ENCODE measurements at places on chromosomes 16 and 17.

- no peak for DNase-seq
These were observed 37.5 kb downstream of the ADCY7 start for GRCh38 chr16:50303605-50304466.

DNA sequence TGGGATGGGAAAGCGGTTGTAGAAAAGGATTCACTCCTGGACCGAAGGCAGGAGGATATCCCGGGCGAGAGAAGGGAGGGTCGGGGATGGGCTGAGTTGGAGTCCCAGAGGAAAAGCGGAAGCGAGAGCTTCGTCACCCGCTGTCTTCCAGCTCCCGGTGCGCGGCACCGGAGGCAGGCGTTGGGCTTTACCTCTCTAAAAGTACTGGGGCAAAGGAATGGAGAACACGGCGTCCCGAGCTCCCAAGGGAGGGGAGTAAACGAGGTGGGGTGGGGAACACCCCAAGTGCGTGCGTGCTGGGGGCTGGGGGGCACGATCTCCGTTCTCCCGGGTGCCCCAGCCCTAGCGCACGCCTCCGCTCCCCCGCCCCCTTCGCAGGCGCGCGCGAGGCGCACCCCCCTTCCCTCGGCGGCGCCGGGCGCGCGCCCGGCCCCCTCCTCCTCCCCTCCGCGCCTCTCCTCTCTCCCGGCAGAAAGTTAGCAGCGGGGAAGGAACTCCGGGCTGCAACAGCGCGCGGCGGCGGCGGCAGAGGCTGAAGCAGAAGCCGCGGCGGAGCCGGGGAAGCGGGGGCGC lies at the start of gene HS3ST4:
Gene HS3ST4, plus strand, starts transcription at position 441 of the 573 bp plus-strand sequence.
- DNase-seq, result no peak

DNA sequence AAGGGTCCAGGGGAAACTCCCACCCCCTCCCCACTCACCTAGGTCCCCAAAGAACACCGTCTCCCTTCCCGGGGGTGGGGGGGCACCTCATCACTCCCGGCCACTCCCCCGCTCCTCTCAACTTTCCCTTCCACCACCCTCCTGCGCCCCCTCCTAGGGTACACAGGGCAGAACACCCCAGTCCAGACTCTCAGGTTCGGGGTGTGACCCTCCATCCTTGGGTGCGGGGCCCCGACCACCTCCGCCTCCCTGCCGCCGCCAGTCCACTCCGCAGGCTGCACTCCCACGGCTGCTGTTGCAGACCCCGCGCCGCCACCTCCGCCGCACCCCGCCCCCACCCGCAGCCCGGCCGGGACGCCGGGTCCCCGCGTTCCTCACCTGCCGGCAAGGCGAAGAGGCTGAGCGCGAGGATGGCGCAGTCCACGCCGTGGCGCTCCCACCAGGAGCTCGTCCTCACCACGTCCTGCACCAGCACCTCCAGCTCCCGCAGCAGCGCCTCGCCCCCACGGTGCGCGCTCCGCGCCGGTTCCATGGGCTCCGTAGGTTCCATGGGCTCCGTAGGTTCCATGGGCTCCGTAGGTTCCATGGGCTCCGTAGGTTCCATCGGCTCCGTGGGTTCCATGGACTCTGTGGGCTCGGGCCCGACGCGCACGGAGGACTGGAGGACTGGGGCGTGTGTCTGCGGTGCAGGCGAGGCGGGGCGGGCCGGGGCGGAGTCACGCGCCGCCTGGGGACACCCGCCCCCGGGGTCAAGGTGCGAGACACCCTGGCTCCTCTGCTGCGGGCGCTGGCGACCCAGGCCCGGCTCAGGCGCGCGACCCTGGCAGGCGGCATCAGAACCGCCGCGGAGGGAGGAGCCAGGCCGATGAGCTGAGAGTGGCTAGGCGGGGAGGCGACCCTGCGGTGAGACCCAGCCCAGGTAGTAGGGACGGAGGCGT lies at the start of gene FADS6:
Gene FADS6, minus strand, starts transcription at position 660 of the 938 bp plus-strand sequence. Its CDS starts 38 bp downstream, at position 622.
- no peak for DNase-seq

DNA sequence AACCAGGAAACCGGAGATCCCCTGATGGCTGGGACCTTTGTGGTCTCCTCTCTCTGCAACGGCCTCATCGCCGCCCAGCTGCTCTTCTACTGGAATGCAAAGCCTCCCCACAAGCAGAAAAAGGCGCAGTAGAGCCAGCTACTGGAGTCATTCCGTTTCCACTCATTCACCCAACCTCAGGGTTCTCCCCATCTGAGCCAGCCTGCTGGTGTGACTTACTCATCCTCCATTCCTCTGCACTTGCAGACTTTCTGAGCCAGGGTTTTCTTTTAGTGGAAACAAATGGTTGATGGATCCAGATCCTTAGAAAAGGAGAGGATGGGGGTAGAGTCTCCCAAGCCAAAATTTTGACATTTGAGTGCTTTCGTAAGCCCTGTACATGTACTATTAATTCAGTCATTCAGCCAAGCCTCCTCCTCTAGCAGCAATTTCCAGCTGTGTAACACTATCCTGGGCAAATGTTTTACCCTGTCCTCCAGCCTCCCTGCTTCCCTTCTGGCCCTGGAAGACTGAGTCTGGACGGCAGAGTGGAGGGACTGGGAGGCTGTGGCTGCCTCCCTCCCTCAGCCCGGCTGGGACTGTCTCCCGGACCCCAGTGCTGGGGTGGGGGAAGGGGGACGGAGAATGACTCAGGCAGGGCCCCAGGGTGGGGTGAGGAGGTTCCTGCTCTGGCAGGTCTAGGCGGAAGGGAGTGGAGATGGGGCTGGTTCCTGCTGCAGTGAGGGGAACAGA lies 2.3 kb downstream of the SOX15 start:
- no peak for DNase-seq

DNA sequence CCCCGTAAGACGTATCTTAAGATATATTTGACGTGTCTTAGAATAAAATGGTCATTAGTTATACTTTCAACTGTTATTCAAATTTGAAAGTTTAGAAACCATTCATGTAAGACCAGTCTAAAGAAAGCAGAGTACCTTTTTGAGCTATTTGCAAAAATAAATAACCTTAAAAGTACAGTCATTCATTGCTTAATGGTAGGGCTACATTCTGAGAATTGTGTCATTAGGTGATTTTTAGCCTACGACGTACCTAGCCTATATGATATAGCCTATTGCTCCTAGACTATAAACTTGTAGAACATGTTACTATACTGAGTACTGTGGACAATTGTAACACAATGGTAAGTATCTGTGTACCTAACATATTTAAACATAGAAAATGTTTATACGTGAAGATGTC lies 139.2 kb downstream of the PHKB start:
- no peak for DNase-seq

DNA sequence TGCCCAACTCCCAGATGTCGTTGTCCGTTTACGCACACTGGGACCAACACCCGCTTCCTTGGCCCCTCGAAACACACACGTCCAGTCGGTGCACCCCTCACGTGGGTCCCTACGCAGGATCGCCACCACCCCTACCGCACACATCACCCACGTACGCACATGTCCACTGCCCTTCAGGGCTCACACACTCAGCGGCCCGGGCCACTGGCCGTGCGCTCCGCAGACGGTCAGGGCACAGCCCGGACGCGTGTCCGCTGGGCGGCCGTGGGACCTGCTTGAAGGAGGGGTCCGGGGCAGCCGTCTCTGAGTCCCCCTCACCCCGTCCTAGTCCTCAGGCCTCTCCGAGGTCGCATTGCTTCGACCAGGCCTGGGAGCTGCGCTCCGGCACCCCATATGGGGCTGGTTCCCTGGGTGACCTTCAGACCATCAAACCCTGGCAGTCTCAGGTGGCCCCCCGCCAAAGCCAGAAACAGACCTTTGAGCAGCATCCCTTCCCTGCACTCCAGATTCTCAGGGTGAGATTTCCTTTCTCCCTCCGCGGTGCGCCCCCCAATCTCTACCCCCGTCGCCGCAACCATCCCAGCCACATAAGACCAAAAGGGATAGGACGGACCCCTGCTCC lies 914 bp upstream of the GPRC5B start:
- DNase-seq, result no peak

- no peak for DNase-seq
These were observed 75.2 kb upstream of the GSE1 start for GRCh38 chr16:85537795-85538401.

DNA sequence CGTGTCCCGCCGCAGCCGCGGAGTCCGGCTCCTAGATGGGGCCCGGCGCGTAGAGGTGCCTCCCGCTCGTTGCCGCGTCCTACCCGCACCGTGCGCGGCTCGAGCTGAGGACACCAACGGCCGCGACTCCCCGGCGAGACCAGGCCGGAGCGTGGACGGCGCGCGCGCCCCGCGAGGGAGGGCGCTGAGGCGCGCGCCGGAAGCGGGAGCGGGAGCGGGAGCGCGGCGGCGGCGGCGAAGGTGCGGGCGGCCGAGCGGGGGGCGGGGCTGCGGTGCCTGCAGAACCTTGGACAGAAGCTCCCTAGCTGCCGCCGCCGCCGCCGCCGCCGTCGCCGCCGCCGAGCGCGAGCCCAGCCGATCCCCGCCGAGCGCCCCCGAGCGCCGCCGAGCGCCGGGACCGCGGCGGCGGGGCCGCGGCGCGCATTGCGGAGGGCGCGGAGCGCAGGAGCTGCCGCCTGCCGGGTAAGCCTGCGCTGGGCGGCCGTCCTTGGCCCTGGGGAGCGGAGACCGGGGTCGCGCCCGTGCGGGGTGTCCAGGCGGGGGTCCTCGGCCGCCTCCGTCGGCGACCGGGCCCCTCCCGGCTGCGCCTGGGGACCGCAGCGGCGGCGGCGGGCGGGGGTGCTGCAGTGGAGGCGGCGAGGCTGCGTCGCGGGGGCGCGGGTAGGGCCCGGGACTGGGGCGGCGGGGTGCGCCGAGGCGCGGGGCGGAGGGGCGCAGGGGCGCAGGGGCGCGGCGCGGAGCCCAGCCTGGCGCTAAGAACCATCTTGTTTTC lies at the start of gene CDK5R1:
Gene CDK5R1, plus strand, starts transcription at position 293 of the 772 bp plus-strand sequence. CDS start 628 bp downstream, outside the sequence.
- DNase-seq, result no peak
